ENCODE measurements at places on chromosomes 4 and X. TPM values are rescaled to one million over a fixed set of nuclear protein-coding genes. Genes with fewer than 3 reads are reported as not detected.

DNA sequence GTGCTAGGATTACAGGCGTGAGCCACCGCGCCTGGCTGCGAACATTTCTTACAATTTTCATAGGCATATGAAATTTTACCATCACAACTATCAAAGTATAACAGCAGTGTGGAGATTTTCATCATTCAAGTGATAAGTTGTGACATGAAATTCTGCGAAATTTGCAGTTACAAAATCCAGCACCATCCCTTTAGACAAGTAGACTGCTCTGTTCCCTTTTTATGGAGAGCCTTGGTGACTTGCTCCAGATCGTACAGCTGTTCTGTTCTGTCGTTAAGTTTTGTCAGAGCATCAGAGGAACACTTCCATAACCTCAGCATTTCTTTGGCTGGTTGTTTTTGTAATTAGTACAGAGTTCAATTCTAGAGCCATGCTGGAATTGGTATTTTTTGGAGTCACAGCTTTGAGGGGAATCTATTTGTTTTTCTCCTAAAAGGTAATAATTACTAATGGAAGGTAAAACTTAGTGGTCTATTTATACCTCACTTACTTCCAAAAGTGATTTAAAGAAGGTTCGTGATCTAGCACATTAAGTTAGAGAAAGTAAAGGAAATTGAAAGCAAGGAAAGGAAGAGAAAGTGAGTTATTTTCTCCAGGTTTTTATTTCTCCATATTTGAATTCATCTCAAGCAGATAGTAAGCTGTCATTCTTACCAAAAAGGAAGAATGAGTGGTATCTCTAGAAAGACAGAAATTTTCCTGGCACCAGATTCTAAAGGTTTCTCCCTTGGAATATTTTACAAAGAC is 22.1 kb downstream of the ZRSR2 start:
- H3K27ac ChIP-seq, result peak overlapping the region; percentile 50
- peaks cover 30% of the 10 kb centered on the region for H3K4me1 ChIP-seq

Gene SPP1
- total RNA-seq, result not detected

Gene DMD
- 4.6 TPM for total RNA-seq

Gene NR3C2
- 8.0 TPM for total RNA-seq

DNA sequence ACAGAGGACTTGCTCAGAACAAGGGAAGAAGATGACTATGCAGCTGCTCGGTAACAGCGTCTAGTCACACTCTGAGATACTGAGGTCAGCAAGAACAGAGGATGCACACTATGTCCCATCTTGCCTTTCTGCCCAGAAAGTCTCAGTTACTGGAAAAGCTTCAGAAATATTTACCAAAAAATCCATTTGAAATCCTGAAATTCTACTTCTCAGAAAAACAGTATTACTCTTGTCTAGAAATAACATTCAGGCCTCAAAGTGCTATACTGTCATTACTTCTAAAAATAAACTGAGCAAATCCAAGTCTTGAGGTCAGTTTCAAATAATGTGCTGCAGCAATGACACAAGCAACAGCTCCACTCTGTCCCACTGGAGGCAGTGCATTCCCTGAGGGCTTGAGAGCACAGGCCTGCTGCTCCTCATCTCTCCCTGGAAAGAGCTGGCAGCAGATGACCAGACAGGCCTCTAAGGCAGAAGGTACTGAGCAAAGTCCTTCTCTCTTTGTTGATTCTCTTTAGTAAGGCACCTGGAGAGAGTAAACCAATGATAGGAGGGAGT is 76.9 kb downstream of the CAMK2D start:
- peak overlapping the region; percentile 75 for H3K27ac ChIP-seq
- peak; percentile 58 for DNase-seq
- peaks cover 22% of the 10 kb centered on the region for H3K36me3 ChIP-seq
- H3K4me1 ChIP-seq, result peaks cover 69% of the 10 kb centered on the region

- H3K4me3 ChIP-seq, result no peak overlapping the region
- H3K36me3 ChIP-seq, result no peaks in the 10 kb centered on the region
- H3K27me3 ChIP-seq, result peaks cover 6% of the 10 kb centered on the region
- H3K27ac ChIP-seq, result no peak overlapping the region
These were observed 654.9 kb upstream of the HTR2C start for GRCh38 chrX:113929004-113929403.

- DNase-seq, result no peak
- H3K36me3 ChIP-seq, result peaks cover 47% of the 10 kb centered on the region
- H3K27me3 ChIP-seq, result no peaks in the 10 kb centered on the region
- peak overlapping the region; percentile 4 for H3K4me3 ChIP-seq
- peak overlapping the region; percentile 97 for H3K27ac ChIP-seq
These were observed 25.2 kb upstream of the ASMTL start for GRCh38 chrX:1477801-1478458.

DNA sequence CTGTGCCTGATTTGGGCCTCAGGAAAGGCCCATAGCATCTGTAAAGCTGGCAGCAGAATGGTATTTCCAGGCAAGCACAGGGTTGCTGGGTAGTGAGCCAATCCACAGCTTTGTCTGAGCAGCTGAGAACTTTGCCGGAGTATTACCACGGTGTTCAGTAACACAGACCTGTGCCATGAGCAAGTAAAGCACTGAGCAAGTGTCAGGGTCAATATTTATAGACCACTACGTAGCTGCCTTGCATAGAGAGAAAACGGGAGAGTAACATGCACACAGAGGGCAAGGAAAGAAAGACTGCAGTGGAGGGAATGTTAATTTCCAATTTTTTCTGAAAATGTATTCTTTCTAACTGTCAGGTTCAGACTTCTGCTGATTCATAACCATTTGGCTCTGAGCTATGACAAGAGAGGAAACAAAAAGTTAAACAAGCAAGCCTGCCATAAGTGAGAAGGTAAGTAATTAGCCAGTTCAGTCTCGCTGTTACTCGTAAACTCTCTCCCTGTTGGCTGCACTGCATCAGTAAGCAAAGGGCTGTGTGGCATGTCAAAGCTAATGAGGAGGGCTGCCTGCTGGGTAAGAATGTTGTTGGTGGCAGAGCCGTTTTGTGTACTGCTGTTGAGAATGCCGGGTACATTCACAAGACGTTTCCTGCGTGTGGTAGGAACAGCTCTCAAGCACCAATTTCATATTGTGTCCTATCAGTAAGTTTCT is 238.1 kb downstream of the BMPR1B start:
- H3K4me3 ChIP-seq, result peak overlapping the region; percentile 72
- peak; percentile 3 for DNase-seq
- H3K27ac ChIP-seq, result peak overlapping the region; percentile 47
- H3K27me3 ChIP-seq, result no peaks in the 10 kb centered on the region
- H3K36me3 ChIP-seq, result no peaks in the 10 kb centered on the region
- peaks cover 12% of the 10 kb centered on the region for H3K4me1 ChIP-seq

GRCh38 chr4:83894831-83895230 is 358.9 kb downstream of the GPAT3 start:
- H3K4me3 ChIP-seq, result no peak overlapping the region
- no peaks in the 10 kb centered on the region for H3K36me3 ChIP-seq
- H3K27me3 ChIP-seq, result no peaks in the 10 kb centered on the region
- DNase-seq, result no peak

All from activated T-cell treated with anti-CD3 and anti-CD28 coated beads, Interleukin-2, amount 50 U/mL, for 72 hours (primary cell).